ENCODE measurements at places on chromosomes 13 and 19. TPM values are rescaled to one million over a fixed set of nuclear protein-coding genes. Genes with fewer than 3 reads are reported as not detected.

The MEGF8 gene
- total RNA-seq: 35.0 TPM

DNA sequence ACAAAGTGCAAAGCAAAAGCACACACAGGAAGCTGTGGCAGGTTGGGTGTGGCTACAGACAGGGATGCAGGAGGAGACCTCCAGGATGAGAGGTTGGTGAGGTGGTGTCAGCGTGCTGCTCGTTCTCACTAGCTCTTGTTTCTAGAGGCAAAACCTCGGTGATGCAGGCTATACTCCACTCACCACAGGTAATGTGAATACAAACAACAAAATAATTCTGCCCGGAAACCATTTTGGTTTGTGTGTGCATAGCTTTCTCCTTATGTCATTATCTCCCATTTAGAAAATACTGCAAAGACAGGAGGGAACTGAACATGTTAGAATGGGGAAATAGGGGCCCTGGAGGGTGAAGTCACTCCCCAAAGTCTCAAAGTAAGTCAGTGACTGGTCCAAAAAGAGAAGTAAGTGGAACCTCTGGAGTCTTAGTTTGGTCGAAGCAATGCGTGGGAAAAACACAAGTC is 9.4 kb downstream of the LCP1 start:
- DNase-seq: no peak

DNA sequence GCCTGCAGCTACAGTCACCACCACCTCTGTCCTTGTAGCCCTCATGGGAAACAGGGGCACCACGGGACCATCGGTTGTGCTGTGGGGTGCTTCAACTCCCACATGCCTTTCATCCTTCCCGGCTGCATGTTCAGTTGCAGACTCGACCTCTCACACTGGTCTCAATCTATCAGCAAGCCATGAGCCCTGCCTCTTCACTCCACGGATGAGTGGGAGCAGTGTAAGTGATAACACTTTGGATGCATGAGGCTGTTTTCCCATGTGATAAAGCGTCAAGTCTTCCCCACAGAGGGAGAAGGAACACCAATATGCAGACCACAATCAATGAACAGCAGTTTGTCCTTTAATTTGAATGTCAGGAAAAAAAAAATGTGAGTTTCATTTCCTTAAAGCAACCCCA is 12.2 kb downstream of the SERP2 start:
- DNase-seq: no peak

- DNase-seq: no peak
These were observed 42.9 kb upstream of the ZNF14 start for GRCh38 chr19:19775891-19776205.

The CGB7 gene
- 0.66 TPM for total RNA-seq

DNA sequence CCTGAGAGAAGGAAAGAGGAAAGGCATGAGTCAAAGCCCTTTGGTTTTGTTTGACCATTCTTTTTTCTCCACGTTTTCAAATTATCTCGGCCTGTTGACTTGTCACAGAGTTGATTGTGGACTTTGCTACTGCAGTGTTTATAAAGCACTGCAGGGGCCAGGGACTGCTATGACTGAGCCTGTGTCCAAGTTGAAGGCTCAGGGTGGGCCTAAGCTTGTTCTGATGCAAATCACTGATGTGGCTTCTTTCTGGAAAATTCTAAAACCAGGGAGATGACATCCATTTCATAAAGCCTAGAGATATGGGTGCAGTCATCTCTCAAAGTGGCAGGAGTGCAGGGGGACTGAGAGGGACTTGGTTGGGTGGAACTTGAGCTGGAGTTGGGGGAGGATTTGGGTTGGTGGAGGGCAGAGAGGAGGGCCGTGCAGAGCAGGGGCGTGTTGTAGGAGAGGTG is 1.2 kb upstream of the CXCL17 start:
- DNase-seq: no peak

The BCAM gene
- 30.0 TPM for total RNA-seq

DNA sequence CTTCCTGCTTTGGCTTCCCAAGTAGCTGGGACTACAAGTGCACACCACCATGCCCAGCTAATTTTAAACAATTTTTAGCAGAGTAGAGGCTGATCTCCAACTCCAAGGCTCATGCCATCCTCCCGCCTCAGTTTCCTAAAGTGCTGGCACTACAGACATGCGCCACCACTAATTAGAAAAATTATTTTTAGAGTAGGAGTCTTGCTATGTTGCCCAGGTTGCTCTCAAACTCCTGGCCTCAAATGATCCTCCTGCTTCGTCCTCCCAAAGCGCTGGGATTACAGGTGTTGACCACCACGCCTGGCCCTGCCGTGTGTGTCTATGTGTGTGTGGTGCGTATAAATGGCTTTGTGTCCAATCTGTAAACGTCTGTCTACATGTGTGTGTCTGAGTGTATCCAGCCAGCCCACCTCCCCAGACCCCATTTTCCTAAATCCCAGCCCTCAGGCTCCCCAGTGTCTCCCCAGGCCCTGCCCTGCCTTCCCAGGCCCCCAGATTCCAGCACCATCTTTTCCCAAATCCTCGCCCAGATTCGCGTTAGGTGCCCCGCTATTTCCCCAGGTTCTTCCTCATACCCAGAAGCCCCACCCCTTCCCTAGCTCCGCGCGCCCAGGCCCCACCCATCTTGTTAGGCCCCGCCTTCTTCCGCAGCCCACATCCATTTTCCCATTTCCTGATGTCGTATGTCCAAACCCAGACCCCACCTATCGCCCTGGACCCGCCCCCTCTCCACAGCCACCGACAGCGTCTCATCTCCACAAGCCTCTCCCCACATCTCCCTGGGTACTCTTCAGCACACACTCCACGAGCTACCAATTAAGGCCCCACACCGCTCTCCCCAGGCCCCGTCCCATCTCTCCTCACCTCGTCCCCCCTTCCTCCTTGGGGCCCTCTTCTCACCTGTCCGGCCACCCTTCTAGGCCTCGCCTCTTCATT is 24.9 kb downstream of the SLC8A2 start:
- DNase-seq: no peak

The CATSPERD gene
- not detected for total RNA-seq

- DNase-seq: no peak
These were observed 137.0 kb downstream of the KCNRG start for GRCh38 chr13:50152224-50152623.

- no peak for DNase-seq
These were observed 18.5 kb downstream of the ZNF101 start for GRCh38 chr19:19687090-19687489.

The EID2 gene
- total RNA-seq: 17.5 TPM

DNA sequence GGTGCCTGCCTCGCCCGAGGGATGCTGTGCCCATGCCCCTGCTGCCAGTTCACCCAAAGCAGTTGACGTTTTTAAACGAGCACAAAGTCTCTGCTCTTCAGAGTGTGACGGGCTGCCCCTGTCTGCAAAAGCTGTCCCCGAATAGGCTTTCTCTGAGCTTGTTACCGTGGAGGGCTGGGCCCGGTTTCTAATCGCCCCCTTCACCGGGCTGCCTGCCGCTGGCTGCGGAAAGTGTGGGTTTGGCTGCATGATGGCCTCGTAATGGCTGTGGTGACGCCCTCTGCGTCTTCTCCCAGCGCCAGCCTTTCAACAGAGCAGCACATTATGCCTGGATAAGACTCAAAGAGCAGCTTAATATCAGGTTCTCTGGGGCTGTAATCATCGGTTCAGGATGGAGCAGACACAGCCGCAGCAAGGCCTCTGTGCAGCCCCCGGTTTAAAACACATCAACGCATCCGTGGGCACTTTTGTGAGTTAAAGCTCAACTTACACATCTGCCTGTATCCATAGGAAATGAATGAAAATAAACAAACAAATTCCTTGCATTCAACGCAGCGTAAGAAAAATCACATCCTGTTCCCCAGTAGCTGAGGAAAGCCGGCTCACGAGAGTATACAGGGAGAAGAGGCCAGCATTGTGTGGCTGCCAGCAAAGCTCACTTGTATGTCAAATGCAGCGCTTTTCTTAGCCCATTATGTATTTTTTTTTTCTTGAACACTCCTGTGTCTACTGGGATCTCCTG is 166.4 kb upstream of the SOX1 start:
- DNase-seq: no peak

- DNase-seq: no peak
These were observed 9.5 kb upstream of the MPV17L2 start for GRCh38 chr19:18183529-18183928.

Data from Calu3 (cell line).